ENCODE measurements at places on chromosomes 4 and X.

DNA sequence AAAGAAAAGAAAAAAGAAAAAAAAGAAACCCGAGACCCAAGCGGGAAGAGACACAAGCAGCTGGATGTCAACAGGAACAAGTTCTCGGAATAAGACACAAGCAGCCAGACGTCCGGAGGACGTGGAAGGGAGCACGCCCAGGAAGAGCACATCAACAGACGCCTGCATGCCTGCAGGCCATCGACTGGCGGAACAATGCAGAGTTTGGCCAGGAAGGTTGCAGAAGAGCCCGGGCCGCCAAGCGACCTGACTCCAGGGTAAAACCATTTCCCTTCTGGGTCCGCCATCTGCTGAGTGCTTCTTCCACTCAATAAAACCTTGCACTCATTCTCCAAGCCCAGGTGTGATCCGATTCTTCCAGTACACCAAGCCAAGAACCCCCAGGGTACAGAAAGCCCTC, 95.6 kb upstream of the PRR32 start:
- no peak for DNase-seq

- DNase-seq: no peak
Observed at GRCh38 chrX:10611441-10612090, 8.8 kb downstream of the MID1 start.

DNA sequence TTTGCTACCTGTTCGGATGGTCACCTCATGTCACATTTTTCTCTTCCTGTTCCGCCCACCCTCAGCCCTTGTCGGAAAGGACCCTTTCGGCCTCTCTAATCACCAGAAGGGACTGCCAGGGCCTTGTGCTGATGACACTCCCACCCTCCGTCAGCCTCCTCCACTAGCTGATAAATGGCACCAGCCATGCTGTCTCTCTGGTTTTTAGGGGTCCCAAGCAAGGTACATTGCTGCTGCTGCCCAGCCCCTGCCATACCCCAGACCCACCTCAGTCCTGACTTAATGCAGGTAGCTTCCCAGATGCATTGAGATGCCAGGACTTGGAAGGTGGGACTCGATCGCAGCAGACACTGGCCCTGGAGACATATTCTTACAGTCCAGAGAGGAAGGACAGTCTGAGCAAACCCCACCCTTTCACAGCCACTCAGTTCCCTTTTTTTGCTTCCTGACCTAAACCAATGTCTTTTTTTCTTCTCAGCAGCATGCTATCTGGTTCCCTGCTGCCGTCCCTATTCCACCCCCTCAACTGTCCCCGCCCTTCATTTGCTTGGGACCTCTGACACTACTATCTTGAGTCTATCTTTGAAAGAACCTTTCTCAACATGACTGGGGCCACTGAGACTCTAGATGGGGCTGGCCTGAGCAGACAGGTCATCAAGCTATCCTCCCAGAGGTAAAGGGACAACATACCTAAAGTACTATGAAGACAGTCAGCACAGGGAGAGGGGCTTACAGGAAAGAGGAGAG, at the start of gene BTK:
Gene BTK (minus strand): TSS at position 397 of the 747 bp plus-strand sequence. CDS start 10,907 bp downstream, outside the sequence.
- DNase-seq: no peak

DNA sequence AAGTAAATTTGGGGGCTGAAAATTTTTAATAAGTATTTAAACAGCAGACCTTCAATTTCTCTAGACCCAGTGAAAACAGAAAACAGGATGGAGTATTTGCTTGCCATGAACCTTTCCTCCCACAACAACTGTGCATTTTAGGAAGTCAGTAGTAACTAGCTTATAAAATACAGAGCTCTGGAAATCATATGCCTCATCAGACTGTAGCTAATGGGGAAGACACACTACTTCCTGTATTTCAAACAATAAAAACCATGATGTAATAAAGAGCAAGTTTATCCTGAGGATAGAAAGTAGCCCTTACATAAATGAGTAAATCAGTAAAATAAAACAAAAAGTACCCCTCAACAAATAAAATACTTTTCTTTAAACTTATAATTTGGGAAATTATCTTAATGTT, 280.1 kb upstream of the ZFP42 start:
- no peak for DNase-seq

GRCh38 chrX:46959985-46960700, 47.9 kb downstream of the JADE3 start:
- DNase-seq: no peak

GRCh38 chr4:112557676-112558411, 41.9 kb upstream of the NEUROG2 start:
- no peak for DNase-seq

DNA sequence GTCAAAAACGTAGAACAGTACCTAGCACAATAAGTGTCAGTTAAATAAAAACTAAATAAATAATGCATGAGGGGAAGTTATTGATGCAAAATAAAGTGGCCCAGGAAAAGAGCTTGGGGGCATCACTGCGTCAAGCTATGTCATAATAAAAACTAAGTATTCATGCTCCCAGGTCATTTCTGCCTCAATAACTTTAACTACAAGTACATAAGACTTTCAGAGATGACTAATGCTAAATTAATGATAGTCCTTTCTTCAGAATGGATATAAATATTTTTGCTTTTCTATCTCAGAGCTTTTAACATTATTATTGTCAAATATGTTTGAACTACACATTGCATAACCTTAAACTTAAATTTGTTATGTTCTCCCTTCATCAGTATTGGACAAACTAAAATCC, 92.2 kb upstream of the MAGEB10 start:
- DNase-seq: no peak

Data from cardiac septum (tissue), 1 donor.